ENCODE measurements at places on chromosomes 2 and 18. TPM values are rescaled to one million over a fixed set of nuclear protein-coding genes. Genes with fewer than 3 reads are reported as not detected.

- no peak for DNase-seq
Measured at GRCh38 chr2:203400805-203401585, 72.8 kb downstream of the ABI2 start.

- peak; percentile 48 for DNase-seq
Measured at GRCh38 chr2:11553661-11554398, 20.0 kb downstream of the GREB1 start.

DNA sequence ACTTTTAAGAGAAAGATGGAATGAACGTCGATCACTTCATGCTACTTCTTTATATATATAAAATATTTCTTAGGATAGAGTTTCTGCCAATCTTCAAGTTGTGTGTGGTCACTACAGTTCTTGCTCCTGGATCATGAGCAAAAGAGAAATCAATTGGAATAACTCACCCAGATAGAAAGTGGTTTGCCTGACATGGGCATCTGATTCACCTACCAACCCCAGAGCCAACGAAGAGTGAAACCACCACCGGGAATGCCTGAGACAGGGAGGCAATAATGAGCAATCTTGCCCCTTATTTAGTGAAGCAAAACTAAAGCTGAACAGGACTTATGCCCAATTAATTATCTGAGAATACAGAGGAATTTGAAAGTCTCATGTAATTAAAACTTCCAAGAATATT, 250.2 kb upstream of the REG3G start:
- no peak for DNase-seq

DNA sequence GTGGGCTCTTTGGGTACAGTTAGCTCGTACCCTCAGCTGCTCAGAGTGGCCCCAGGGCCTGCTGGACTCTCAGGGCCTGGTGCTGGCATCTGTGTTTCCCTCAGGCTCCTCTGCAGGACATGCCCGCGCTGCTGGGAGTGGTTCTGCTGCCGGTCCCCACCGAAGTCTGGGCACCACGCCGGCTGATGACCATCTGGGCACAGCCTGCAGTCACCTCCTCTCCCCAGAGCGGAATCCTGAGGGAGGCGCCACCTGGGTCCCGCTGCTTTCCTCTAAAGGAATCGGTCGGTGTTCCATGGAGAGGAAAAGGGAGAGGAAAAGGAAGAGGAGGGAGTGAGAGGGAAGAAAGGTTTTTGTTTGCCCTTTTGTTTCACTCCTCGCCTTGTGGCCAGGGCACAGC, 43.6 kb downstream of the MC2R start:
- no peak for DNase-seq

- DNase-seq: no peak
Measured at GRCh38 chr2:31414601-31415241, at the start of gene XDH. TSS of gene XDH (minus strand) at chr2:31414742. CDS start at chr2:31414666, 76 bp downstream.

GRCh38 chr2:60521626-60522025, 31.8 kb downstream of the BCL11A start:
- no peak for DNase-seq

DNA sequence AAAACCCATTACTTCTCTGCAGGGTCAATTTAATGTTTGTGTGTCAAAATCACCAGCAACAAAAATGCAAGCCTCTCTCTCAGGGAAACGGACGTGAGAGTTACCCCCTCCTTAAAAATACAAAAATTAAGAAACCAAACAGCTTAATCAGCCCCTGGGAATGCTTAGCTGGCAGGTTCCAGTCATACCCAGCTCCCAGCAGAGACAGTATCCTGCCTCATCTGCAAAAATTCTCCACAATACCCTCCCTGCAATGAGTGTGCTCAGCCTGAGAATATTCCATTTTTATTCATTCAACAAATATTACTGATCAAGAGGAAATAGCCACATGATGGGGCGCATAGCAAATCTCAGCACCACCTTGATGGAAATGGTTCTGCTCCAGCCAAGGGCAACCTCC, 36.3 kb downstream of the ST8SIA5 start:
- DNase-seq: no peak

DNA sequence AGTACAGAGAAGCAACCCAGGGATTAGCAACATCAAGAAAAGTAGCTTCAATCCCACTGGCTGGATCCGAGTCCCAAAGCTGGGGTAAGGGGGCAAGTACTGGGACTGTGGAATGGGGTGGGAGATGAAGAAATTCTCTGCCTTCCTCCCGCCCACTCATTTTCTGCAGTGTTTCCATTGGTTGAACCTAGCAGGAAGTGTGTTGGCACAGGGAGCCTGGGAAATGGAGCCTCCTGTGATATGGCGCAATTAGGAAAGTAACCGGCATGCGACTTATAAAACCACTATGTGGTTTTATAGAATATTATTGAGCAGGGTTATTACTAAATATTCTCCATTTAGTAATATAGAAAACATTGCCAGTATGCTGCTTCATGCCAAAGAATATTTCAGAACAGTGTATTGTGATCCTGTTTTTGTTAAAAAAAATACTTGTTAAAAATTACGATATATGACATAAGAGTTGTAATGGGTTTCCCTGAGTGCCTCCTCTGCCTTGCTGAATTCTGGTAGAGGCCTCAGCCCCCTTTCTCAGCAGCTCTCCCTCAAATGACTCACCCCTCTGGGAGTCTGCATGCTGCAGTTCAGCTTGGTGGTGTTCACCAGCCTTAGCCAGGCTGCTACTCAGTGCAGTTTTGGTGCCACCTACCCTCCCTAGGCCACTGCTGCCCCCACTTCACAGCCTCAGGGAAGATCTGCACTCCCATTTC, 60.5 kb downstream of the HK2 start:
- no peak for DNase-seq

DNA sequence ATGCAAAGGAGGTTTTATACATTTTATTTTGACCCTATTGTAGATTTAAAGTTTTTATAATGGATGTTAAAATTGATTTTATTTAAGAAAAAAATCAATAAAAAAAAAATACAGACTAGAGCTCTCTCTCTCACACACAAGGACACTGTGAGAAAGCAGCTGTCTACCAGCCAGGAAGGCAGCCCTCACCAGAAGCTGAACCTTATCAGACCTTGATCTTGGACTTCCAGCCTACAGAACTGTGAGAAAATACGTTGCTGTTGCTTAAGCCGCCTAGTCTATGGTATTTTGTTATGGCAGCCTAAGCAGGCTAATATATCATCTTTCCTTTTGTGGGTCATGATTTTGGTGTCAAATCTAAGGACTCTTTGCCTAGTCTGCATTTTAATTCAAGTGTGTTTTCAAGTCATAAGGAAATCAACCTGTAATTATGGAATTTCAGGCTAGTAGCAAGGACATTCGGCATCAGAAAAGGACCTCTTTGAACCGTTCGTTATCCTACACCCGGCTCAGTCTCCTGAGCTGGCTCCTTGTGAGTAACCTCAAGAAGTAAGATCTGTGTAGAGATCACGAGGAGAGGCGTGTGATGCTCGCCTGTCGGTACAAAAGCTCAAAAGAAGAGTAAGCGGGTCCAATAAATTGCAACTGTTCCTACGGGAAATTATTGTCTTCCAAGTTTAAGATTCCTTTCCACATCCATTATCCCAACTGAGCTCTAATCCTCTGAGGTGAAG, 98.2 kb downstream of the PDCL3 start:
- DNase-seq: no peak

DNA sequence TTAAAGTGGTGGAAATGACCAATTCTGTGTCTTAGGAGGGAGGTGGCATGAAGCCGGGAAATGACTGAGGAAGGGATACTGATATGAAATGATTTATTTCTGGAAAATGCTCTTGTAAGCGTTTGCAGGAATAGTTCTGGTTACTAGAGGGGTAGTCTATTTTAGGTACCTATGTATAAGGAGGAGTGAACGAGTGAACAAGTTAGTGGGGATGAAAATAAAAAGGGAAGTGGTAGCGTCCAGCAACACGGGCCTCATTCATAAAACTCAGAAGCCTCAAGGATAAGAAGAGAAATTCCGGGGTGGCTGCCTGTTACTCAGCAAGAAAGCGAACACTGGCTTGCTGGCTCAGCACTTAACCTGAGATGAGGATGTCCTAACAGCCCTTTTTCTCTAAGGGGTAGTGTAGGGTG, 303.3 kb downstream of the NCKAP5 start:
- DNase-seq: no peak

DNA sequence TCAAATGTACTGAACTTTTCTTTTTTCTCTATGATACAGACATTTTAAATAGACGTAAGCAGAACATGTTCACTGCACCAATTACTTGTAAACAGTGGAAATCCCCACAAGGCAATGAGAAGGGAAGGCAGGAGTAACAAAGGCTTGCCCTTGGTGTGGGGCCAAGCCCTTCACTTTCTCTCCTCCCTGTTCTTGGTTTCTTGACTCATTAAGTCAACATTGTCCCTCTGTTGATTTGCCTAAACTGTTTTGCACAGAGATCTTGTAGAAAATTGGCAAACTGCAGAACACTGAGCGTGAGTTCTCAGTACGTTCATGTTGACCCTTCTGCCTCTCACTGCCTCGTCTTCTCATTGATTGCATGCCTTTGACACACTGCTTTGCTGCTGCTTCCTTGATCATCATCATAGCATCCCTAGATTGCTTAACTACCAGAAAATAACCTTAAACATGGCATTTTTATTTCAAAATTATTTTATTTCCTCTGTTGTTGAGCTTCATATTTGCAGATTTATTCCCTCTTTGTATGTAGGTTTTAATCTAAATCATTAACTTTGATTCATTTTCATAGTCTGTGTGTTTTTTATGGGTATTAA, 257.7 kb downstream of the PTGR3 start:
- DNase-seq: no peak

The RTN4 gene
- 112 TPM for total RNA-seq

The TRIM43B gene
- not detected for total RNA-seq

The BMP10 gene
- total RNA-seq: not detected

All from neural progenitor cell (in vitro differentiated cells).